Activated naive CD4-positive, alpha-beta T cell (primary cell): ENCODE measurements at places on chromosomes 3 and 15.

DNA sequence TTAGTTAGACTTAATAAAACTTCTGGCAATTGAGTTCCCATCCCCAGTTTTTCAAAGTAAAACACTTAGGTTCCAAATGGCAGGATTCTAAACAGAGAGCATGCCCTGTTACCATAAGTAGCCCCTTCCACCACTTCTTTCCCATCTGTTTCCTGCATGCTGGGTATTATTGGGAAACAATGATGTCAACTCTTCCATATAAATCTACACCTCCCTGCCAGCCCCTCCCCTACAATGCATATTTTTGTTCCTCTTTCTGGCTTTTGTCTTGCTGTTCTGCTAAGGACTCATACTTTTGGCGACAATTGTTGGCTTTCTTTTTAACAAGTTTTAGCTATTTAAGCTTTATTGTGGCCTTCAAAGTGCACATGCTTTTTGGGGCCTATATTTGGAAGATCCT is 11.1 kb downstream of the ARHGAP31 start:
- no peak for DNase-seq

DNA sequence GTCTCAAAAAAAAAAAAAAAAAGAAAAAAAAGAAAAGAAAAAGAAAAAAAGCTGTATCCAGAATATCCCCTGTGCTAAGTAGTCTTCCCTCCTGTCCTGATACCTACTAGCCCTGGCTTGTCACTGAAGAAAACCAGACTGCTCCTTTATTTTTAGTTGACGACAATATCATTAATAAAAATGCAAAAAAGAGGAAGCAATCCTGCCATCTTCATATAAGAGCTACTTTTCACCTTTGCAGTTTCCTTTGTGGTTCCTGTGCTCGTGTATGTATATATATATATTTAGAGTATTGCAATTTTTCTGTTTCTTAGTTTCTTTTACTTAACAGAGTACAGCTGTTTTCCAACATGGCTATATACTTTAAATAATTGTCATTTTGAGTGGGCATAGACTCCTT is 13.6 kb downstream of the C3orf20 start:
- DNase-seq = no peak

- no peak for DNase-seq
These were observed 203.9 kb downstream of the NR1D2 start for GRCh38 chr3:24149032-24149431.

DNA sequence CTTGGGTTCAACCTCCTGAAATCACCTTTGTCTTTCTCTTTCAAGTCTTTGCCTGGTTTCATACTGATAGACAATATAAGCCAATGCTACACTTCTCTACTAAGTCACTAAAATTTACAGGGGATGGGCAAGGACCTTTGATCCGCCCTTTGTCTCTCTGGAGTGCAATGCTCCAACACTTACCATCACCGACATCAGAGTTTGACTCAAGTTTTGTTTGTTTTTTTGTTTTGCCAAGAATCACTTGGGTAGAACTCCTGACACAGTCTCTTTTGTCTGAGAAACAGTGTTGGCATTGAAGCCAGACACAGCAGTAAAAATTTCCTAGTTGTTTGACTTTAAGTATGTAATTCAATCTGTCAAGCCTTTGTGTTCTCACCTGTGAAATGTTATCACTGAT is 29.3 kb downstream of the NFKBIZ start:
- no peak for DNase-seq

- no peak for DNase-seq
These were observed 397.5 kb downstream of the ZIC4 start for GRCh38 chr3:147008886-147009285.

DNA sequence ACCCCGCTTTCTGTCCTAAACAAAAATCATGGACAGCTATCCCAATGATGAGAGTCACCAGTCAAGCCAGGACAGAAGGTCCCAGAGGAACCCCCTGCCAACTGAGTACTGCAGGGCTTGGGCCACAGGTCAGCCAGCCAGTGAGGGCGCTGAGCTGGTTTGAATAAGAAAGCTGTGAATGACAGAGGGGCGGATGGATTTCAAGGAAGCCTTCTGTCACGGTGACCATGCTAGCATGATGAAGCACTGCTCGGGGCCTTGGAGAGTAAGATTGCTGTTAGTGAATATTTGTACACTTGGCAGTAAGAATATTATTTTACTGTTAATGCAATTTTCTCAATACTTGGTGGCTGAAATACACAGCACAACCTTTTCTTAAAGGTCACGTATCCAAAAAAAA is 734.0 kb upstream of the NR2F2 start:
- no peak for DNase-seq

GRCh38 chr15:82812994-82813393 is 3.6 kb downstream of the WHAMM start:
- no peak for DNase-seq

DNA sequence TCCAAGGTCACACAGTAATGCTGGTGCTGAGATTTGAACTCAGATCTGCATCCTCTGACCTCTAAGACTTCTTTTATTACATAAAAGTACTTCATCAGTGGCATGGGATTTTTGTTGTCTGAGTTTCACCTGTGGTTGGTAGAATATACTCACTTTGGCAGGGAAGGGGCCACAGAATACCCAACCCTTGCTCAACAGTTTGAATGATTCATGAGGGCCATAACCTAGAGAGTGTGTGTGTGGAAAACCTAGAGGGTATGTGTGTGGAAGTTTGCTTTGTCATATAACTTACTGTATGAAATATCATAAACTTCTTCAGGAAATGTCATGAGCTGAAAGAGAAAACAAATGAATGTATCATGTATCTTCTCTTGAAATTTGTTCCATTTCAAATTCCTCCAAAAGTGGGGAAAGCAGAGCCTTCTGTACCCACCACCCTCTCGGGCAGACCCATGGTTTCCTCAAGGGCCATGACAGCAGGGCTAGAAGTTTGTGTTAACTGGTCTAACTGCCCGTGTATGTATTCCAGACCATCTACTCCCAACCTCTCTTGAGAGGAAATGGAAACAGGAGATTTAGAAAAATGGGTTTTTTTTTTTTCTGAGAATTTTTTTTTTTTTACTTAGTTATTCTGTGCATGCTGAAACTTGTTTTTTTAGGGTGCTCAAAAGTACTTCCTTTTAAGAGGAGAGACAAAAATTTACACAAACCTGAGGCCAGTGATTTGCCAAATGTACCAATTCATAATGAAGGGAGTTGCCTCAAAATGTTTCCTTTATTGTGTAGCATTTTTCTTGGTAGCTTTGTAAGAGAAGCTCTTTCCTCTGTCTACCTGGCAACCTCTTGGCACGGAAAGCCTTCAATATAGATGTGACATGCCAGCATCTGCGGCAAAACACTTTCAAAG is 127.0 kb downstream of the TPRG1 start:
- no peak for DNase-seq

- no peak for DNase-seq
These were observed 229.5 kb downstream of the SOX2 start for GRCh38 chr3:181941250-181941649.

DNA sequence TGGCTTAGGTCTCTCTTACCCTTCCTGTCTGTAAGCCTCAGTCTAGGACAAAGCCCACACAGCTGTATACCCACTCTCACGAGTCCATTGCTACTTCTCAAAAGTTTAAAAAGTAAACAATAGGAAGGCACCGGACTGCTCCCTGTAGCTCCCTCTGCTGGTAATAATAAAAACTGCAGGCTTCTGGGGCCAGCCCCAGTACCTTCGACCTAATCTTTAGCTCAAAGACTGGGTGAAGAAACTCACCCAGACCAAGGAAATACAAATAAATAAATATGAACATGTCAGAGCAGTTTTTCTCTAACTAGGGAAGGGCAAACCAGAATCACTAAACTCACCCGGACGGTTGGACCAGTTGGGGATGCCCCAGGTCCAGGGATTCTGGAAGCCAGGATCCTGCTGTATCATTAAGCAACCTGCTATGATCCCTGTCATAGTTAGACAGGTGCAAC is 5.0 kb downstream of the FAM219B start:
- no peak for DNase-seq

- DNase-seq = no peak
These were observed 60.5 kb downstream of the NR2F2 start for GRCh38 chr15:96390986-96391385.

- no peak for DNase-seq
These were observed 17.6 kb downstream of the MUC13 start for GRCh38 chr3:124916837-124917409.

DNA sequence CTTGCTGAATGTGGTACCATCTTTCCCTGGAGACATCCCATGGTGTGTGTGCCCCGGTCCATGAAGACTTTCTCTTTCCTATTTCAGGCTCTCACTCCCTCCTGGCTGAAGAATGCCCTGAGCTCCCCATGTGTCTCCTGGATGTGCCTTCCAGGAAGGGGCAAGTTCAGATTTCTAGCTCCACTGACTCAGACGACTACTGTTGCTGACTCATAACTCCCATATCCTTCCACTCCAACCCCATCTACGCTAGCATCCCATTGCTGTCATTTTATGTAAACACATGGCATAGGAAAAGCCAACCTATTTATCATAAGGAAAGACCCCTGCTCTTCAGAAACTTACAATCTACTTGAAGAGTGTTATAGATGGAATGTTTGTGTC is 95.0 kb downstream of the ADCY5 start:
- DNase-seq = no peak

- no peak for DNase-seq
These were observed 164.3 kb upstream of the VEPH1 start for GRCh38 chr3:157667493-157667892.

DNA sequence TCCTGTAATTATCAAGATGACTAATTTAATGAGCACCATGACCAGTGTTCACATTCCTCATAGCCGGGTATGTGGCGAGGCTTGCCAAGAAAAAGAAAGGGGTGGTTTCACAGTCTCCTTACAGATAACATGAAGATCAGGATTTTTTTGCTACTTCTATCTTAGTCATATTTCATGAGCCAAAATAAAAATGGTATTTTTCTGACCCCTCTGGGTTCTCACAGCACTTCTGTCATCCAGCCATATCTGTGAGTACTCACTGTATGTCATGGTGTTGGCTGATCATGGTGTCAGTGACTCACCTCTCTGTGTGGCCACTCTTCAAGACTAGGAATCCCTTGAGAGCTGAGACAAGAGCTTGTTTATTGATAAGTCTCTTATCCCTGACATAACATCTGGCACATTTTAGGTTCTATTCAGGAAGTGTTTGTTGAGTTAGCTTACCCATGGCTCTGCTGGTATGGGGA is 130.5 kb upstream of the LMCD1 start:
- no peak for DNase-seq

- no peak for DNase-seq
These were observed 96.8 kb downstream of the SNRPN start for GRCh38 chr15:25051399-25052154.

DNA sequence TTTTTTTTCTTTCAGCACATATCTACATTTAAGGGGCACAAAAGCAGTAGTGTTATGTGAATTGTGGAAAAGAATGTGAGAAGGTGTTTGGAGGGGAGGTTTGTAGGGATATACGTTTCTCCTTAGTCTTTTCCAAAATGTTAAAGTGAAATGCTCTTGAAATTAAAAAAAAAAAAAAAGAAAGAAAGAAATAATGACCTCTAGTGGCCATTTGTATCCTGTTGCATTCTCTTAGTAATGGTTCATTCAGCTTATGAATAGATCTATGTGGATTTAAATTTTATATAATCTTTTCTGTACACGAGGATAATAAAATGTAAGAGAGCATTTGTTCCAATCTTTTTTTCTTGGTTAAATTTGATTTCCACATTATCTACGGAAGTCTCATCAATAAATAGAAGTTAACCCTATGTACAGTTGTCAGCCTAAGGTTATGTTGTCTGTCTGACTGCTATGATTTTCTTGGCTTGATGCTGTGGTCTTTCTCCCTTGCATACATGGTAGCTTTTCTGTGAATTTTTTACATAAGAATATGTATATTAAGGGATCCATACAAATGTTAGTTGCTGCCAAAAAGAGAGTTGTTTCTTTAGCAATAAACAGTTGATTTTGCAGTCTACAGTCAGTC is 1.7 kb downstream of the P2RY13 start:
- no peak for DNase-seq

DNA sequence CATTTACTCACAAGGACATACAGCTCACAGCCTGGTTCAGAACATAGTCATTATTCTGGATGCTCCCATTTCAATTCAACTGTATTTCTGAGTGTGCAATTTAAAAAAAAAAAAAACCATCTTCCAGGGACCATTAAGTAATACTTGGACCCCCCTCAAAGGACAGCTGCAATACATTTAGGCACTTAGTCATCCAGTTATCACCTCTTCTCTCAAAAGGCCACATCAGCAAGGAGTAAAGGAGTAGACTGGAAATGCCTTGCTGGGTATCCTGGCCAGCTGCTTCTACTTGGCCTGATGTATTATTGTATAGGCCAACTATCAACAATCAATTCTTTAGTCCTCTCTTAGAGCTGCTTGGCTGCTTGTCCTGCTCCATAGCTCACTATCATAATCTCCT is 211.4 kb upstream of the SETMAR start:
- no peak for DNase-seq

GRCh38 chr15:62626903-62627302 is 415.6 kb upstream of the TPM1 start:
- no peak for DNase-seq
